ENCODE measurements at places on chromosomes 16 and 17. TPM values are rescaled to one million over a fixed set of nuclear protein-coding genes. Genes with fewer than 3 reads are reported as not detected.

The USP43 gene
- total RNA-seq = not detected

The GDPD1 gene
- total RNA-seq = 3.7 TPM

GRCh38 chr17:50834429-50835300 lies 721 bp upstream of the WFIKKN2 start:
- peak; percentile 14 for DNase-seq

GRCh38 chr17:67862614-67863217 lies 37.4 kb downstream of the BPTF start:
- DNase-seq = peak; percentile 11

- peak; percentile 38 for DNase-seq
Measured at GRCh38 chr16:25155553-25156460, 44.3 kb downstream of the LCMT1 start.

DNA sequence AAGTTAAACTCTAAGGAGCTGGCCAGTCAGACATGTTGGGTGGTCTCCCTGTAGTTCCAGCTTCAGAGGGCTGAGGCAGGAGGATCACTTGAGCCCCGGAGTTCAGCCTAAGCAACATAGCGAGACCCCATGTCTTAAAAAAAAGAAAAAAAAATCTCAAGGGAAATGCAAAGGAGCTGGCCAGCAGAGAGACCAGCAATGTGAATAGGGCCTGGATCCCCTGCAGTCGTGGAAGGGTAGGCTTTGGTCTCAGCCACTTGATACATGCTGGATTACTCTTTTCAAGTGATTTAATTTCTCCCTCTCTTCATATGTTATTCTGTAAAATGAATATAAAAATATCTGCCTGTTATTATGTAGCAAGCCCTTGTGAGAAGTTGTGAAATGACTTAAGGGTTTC lies 207.7 kb downstream of the SPECC1 start:
- DNase-seq = no peak

DNA sequence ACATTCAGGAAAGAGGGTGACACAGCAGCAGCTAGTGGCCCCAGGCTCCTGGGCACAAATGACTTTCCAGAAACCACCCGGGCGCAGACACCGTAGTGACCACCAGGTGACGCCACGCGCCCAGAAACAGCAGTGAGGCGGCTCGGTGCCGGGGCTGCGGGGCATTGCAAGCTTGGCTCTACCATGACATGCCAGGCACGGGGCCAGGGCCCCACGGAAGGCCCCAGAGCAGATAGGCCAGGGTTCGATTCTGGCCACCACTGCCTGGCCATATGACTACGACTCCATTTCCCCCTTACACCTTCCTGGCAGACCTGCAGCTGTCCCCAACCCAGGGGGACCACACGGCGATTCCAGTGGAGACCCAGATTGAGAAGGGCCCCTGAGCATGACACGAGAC lies 6.7 kb downstream of the RHBDF1 start:
- peak; percentile 88 for DNase-seq

GRCh38 chr17:40129498-40129897 lies 7.7 kb downstream of the MSL1 start:
- DNase-seq = peak; percentile 34

- DNase-seq = peak; percentile 58
Measured at GRCh38 chr16:20879175-20880040, 20.8 kb downstream of the DCUN1D3 start.

DNA sequence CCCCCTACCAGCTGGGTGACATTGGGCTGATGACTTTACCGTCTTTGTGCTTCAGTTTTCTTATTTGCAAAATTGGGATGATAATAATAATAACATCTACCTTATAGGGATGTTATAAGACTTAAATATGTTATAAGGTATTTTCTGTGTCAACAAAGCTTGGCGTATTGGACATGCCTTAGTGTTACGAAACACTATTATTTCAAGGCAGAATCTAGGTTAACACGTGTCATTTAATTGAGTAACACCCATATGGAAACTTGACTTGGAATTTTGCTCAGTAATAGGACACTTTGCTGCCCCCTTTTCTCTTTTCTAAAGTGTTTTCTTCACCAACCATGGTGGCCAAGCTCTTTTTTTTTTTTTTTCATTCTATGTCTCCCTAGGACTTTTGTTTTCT lies 294.2 kb upstream of the SALL1 start:
- DNase-seq = no peak

GRCh38 chr17:76997981-76998531 lies 129.9 kb downstream of the MGAT5B start:
- no peak for DNase-seq

- no peak for DNase-seq
Measured at GRCh38 chr16:17566075-17566474, 95.3 kb upstream of the XYLT1 start.

- no peak for DNase-seq
Measured at GRCh38 chr17:44808156-44808555, 21.9 kb downstream of the GJC1 start.

DNA sequence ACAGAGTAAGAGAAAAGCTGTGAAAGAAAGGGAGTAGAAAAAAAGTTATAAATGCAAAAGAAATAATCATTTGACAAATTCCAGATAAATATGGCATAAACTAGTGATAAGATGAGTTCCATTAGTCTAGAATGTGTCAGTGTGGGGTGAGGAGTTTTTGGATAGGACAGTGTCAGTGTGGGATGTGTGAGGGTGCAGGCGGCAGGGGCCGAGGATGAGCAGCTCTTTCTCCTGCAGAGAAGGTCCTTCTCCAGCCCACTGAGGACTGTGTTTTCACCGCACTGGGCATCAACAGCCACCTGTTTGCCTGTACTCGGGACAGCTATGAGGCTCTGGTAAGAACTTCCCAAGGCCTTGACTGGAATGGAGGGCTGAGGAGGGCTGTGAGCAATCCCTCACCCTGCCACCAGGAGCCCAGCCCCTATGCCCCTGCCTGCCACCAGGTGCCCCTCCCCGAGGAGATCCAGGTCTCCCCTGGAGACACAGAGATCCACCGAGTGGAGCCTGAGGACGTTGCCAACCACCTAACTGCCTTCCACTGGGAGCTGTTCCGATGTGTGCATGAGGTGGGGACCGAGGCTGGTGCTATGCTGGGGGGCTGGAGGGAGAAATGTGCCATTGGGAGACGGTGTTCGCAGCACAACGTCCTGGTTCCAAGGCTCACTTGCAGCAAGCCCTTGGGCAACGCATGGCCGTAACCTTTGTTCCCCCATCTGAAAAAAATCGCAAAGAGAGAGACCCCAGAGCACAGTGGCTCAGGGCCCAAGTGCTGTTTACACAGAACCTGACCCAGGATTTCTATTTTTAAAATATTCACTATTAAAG lies 13.1 kb downstream of the RAPGEFL1 start:
- DNase-seq = peak; percentile 49

Measured in GM23248 (cell line).